ENCODE measurements at places on chromosomes 3 and 15.
A peak's percentile ranks its signal among the peaks of the same experiment; 100 is the strongest.

GRCh38 chr3:125482406-125482805 lies 37.6 kb downstream of the SNX4 start:
- no peak for DNase-seq

DNA sequence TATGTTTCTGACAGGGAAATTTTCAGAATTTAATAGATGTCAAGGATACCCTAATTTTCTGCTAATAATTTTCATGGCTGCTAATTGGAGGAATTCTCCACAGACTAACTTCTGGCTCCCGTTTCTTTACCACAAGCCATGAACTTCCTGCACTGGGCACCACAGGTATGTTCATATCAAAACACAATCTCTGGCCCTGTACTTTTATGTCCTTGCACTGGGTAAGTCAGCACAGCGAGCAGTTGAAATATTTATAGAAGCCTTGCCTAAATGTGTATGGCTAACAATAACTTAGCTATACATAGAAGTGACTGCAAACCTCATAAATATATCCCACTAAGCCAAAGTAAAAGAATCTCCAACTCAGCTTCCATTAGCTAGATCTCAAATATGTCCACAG lies 246.9 kb downstream of the ZIC1 start:
- DNase-seq: no peak

DNA sequence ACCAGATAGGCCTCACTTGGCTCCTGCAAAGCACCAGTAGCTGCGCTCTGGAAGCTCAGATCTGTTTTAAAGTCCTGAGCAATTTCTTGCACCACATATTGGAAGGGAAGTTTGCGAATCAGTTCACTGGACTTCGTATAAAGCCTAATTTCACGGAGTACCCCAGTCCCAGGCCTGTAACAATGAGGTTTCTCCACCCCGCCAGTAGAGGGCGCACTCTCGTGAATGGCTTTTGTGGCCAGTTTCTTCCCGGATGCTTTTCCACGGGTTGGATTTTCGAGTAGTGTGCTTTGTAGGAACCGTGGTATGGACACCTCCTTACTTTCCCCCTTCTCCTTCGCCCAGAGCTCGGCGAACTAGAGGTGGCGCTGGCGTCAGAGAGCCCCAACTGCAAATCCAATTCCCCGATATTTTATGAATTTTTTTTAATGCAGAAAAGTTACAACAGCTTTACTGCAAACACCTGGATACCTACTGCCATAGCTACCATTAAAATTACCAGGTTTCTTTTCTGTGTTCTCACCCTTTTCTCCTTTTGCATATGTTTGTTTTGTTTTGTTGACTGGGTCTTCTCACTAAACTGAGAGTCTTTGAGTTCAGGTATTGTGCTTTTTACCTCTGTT lies 13.3 kb downstream of the RARB start:
- peak; percentile 23 for DNase-seq

- no peak for DNase-seq
Measured at GRCh38 chr3:151864423-151865101, 8.9 kb upstream of the SUCNR1 start.
